CD4-positive, alpha-beta T cell treated with Interleukin-12 subunit alpha and Interleukin-12 subunit beta, for 1 hour (primary cell): ENCODE measurements at places on chromosomes 1 and 21.

- DNase-seq, result no peak
Measured at GRCh38 chr1:15328351-15329103, 81.2 kb upstream of the EFHD2 start.

- no peak for DNase-seq
Measured at GRCh38 chr21:36990508-36991205, 15.8 kb upstream of the RIPPLY3 start.

- no peak for DNase-seq
Measured at GRCh38 chr1:223258751-223259198, 105.2 kb downstream of the SUSD4 start.

GRCh38 chr1:82162486-82163420 lies 362.0 kb downstream of the ADGRL2 start:
- no peak for DNase-seq

DNA sequence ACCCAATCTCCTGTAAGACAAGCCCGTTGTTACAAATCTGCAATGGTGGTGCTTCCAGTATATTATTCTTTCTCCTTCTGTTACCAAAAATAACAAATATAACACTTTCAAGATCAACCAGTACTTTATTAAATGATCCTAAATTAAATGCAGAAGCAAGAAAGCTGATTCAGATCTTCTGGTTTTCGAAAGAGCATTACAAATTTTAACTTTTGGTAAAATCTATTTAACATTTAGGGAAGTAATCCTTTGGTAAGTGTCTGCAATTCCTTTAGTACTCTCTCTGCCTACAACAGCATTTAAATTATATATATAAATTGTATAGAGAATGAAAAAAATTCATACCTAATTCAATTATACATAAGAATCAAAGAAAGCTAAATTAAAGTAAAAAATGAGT lies 198.6 kb upstream of the HMCN1 start:
- DNase-seq, result no peak

- no peak for DNase-seq
Measured at GRCh38 chr1:79422726-79423125, 416.2 kb upstream of the ADGRL4 start.
